ENCODE measurements at places on chromosomes 16 and 17.

- H3K27ac ChIP-seq, result no peak overlapping the region
- H3K27me3 ChIP-seq, result no peaks in the 10 kb centered on the region
- H3K4me3 ChIP-seq, result no peak overlapping the region
- no peaks in the 10 kb centered on the region for H3K36me3 ChIP-seq
Measured at GRCh38 chr16:71311553-71312158, 22.5 kb upstream of the CMTR2 start.

- no peak overlapping the region for H3K4me3 ChIP-seq
- no peaks in the 10 kb centered on the region for H3K27me3 ChIP-seq
- DNase-seq, result no peak
- H3K27ac ChIP-seq, result no peak overlapping the region
Measured at GRCh38 chr16:82259731-82260130, 89.7 kb upstream of the MPHOSPH6 start.

DNA sequence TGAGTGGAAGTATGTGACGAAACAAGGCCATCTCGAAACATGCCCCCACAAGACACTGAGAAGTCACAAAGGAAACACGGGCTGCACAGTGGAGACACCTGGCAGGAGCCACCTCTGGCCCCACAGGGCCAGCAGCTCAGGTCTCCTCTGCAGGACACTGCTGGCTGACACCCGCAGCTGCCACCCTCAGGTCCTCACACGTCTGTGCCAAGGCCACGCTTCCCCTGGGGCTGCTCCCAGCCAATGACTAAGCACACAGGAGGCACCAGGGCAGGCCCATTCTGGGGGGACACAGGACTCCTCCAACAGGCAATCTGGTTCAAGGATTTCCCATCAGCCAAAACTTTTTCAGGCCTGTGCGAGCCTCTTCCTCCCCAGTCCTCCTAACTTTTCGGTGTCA lies 36.4 kb downstream of the MBTPS1 start:
- H3K27ac ChIP-seq, result no peak overlapping the region
- no peaks in the 10 kb centered on the region for H3K4me1 ChIP-seq
- no peak overlapping the region for H3K4me3 ChIP-seq
- no peaks in the 10 kb centered on the region for H3K27me3 ChIP-seq

- H3K4me1 ChIP-seq, result no peaks in the 10 kb centered on the region
- H3K36me3 ChIP-seq, result no peaks in the 10 kb centered on the region
- DNase-seq, result no peak
- no peak overlapping the region for H3K27ac ChIP-seq
Measured at GRCh38 chr16:78097548-78097947, 1.9 kb upstream of the WWOX start.

GRCh38 chr17:12922120-12922519 lies 95.7 kb downstream of the ELAC2 start:
- H3K4me3 ChIP-seq, result no peak overlapping the region
- no peaks in the 10 kb centered on the region for H3K27me3 ChIP-seq
- H3K4me1 ChIP-seq, result no peaks in the 10 kb centered on the region
- DNase-seq, result no peak

GRCh38 chr17:67821871-67822367 lies 3.4 kb upstream of the BPTF start:
- no peaks in the 10 kb centered on the region for H3K27me3 ChIP-seq
- H3K4me1 ChIP-seq, result no peaks in the 10 kb centered on the region
- DNase-seq, result no peak
- H3K27ac ChIP-seq, result no peak overlapping the region

DNA sequence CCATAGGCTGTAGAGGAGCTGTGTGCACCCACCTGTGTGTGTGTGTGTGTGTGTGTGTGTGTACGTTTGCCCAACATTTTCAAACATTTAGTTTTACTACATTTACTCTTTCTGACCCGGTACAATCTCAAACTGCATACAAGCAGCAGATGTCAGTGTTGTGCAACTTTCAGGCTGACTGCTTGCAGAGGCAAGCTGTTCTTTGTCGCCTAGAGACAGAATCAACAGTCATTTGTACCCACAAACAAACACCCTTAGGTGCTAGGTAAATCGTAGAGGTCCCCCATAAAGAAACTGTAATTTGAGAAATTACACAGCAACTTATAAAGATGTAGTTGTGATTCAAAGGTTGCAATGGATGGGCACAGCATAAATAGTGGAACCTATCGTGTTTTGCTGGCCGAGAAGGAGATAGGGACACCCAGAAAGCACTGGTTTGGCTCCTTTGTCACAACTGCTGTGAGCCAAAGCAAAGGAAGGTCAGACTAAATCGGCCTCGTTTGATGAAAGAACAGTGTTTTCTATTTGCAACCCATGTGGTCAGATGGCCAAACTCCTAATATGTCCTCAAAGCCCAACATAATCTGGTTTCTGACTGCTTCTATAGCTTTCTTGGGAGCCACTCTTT lies 478.4 kb downstream of the TOX3 start:
- no peaks in the 10 kb centered on the region for H3K36me3 ChIP-seq
- H3K4me1 ChIP-seq, result no peaks in the 10 kb centered on the region
- no peaks in the 10 kb centered on the region for H3K27me3 ChIP-seq
- no peak for DNase-seq
- no peak overlapping the region for H3K27ac ChIP-seq

- no peak for DNase-seq
- H3K27ac ChIP-seq, result no peak overlapping the region
- no peaks in the 10 kb centered on the region for H3K4me1 ChIP-seq
- H3K4me3 ChIP-seq, result no peak overlapping the region
Measured at GRCh38 chr16:57720142-57720575, 15.4 kb upstream of the KATNB1 start.

- H3K27ac ChIP-seq, result no peak overlapping the region
- H3K4me1 ChIP-seq, result no peaks in the 10 kb centered on the region
- no peak overlapping the region for H3K4me3 ChIP-seq
- DNase-seq, result no peak
- no peaks in the 10 kb centered on the region for H3K36me3 ChIP-seq
Measured at GRCh38 chr16:23901178-23902033, 65.6 kb downstream of the PRKCB start.

DNA sequence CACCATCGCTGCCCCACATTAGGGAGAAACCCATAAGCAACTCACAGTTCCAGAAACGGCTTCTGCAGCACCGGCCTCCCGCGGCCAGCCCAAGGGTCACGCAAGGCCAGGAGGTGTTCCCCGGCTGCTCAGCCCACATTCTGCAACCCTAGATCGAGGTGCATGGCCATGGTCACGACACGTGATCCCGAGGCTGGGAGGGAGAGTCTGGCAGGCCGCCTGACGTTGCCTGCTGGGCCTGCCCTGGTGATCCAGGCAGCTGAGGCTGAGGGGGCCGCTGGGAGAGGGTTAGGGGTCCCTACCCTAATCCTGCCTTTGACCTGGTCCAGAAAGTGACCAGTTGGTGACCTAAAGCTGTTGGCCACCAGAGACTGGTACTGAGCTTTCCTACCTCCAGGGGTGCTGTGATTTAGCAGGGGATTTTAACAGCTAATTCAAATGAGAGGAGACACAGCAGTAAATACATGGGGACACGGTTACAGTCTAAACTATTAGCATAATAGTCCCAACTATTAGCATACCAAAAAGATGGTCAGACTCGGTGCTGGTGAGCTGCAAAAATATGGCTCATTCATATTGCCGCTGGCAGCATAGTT lies 97.4 kb upstream of the CIBAR2 start:
- no peak overlapping the region for H3K4me3 ChIP-seq
- H3K4me1 ChIP-seq, result peaks cover 51% of the 10 kb centered on the region
- H3K27me3 ChIP-seq, result no peaks in the 10 kb centered on the region
- no peaks in the 10 kb centered on the region for H3K36me3 ChIP-seq
- no peak overlapping the region for H3K27ac ChIP-seq

DNA sequence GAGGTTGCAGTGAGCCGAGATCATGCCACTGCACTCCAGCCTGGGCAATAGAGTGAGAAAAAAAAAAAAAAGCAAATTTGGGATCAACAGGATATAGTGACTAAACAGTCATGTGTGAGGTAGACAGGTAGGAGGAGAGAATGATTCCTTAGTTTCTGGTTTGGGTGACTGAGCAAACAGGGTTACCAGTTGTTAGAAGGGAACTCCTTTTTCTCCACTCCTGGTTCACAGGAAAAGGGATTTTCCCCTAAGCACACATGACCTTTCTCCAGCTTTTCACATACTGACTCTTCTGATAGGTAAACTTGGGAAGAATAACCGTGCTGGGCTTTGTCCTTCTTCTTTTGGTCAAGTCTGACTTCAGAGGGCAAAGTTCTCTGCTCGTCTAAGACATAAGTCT lies 17.3 kb upstream of the WSCD1 start:
- H3K27ac ChIP-seq, result no peak overlapping the region
- no peak for DNase-seq
- H3K4me1 ChIP-seq, result no peaks in the 10 kb centered on the region
- no peaks in the 10 kb centered on the region for H3K27me3 ChIP-seq
- H3K36me3 ChIP-seq, result no peaks in the 10 kb centered on the region

DNA sequence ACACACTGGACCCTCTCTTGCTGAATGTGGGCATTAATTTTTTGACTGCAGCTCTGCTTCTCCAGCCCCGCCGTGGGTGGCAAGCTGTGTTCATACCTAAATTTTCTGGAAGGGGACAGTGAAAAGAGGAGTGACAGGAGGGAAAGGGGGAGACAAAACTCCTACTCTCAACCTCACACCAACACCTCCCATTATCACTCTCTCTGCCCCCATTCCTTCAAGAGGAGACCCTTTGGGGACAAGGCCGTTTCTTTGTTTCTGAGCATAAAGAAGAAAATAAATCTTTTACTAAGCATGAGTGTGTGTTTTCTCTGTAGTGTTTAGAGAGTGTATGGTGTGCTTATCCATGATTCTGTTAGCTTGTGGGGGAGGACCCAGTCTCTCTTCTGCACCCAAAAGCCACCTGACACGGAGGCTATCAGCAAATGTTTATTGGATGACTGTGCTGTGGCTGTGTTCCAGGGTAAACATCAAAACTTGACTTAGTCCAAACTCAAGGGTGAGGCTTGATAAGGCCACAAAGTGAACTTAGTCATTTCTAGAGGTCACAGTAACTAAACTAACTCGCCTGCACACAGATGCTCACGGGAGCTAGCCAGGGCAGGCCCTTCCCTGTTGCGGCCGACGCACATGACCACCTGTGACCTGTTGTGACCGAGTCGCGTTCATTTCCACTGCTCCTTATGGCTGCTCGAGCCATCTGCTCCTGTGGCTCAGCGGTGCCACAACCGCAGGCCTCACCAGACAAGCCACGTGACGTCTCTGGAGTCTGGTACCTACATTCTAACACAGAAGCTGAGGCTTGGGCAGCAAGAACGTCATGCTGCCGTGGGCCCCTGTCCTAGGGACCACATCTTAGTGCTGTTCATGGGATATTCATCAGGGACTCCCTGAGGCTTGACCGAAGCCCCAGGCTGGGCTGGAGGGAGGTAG lies 9.8 kb upstream of the MED11 start:
- H3K36me3 ChIP-seq, result no peaks in the 10 kb centered on the region
- no peaks in the 10 kb centered on the region for H3K4me1 ChIP-seq
- DNase-seq, result no peak
- H3K27me3 ChIP-seq, result no peaks in the 10 kb centered on the region
- no peak overlapping the region for H3K4me3 ChIP-seq
- peak overlapping the region; percentile 80 for H3K27ac ChIP-seq

DNA sequence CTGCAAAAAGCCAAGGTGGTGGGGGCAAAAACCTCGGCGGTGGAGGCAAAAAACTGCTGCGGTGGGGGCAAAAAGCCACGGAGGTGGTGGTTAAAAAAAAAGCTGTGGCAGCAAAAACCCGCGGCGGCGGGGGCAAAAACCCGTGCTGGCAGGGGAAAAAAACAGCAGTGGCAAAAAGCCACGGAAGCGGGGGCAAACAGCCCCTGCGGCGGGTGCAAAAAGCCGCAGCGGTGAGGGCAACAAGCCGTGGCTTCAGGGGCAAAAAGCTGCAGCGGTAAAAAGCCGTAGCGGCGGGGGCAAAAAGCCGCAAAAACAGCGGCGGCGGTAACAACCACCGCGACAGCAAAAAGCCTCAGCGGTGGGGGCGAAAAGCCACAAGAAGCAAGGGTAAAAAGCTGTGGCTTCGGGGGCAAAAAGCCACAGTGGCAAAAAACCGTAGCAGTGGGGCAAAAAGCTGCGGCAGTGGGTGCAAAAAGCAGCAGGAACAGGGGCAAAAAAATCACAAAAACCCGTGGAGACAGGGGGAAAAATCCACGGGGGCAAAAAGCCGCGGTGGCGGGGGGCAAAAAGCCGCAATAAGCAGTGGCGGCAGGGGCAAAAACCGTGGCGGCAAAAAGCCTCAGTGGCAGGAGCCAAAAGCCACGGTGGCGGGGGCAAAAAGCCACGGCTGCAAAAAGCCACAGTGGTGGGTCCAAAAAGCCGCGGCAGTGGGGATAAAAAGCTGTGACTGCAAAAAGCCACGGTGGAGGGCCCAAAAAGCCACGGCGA lies 193.7 kb downstream of the SHCBP1 start:
- H3K4me3 ChIP-seq, result no peak overlapping the region
- no peak for DNase-seq
- H3K27me3 ChIP-seq, result no peaks in the 10 kb centered on the region
- no peak overlapping the region for H3K27ac ChIP-seq
- H3K36me3 ChIP-seq, result no peaks in the 10 kb centered on the region

DNA sequence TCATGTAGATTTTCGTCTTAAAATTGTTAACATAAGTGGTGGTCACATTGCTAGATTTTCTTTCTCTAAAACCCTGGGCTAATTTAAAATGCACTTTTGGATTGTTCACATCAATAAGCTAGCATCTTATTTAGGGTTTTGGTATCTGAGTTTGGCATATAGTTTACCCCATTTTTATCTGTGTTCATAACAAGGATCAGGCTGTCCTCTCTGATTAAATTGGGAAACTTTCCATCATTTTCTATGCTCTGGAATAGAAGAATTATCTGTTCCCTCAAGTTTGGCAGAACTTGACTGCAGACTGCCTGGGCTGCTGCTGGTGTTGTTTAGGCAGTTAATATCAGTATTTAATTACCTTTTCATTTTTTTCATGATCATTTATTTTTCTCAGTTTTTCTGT lies 1.8 kb downstream of the SPECC1 start:
- H3K36me3 ChIP-seq, result no peaks in the 10 kb centered on the region
- H3K4me1 ChIP-seq, result no peaks in the 10 kb centered on the region
- H3K27ac ChIP-seq, result no peak overlapping the region
- no peak overlapping the region for H3K4me3 ChIP-seq
- no peaks in the 10 kb centered on the region for H3K27me3 ChIP-seq
- DNase-seq, result no peak

GRCh38 chr16:88784074-88784855 lies 755 bp downstream of the PIEZO1 start:
- peaks cover 25% of the 10 kb centered on the region for H3K4me1 ChIP-seq
- H3K27ac ChIP-seq, result peak overlapping the region; percentile 75
- peak; percentile 84 for DNase-seq
- peak overlapping the region; percentile 74 for H3K4me3 ChIP-seq
- no peaks in the 10 kb centered on the region for H3K27me3 ChIP-seq
- no peaks in the 10 kb centered on the region for H3K36me3 ChIP-seq

DNA sequence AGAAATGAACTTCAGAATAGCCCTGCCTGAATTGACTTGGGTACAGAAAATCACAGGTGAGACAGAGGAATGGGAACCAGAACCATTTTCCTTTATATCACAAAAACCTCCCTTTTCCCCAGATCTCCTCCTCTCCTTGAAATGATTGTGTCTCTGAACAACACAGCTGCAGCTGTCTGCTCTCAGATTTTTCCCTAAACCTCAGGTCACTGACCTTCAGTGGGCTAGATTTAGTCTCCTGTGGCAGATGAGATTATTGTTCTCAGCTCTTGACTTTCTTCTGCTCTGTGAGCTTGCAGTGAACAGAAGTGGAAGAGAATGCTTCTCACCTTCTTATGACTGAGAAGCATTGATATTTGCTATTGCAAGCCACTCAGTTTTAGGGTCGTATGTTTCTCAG lies 92.3 kb upstream of the FAM20A start:
- no peaks in the 10 kb centered on the region for H3K36me3 ChIP-seq
- no peak overlapping the region for H3K27ac ChIP-seq
- DNase-seq, result no peak
- H3K4me3 ChIP-seq, result no peak overlapping the region

- H3K4me3 ChIP-seq, result peak overlapping the region; percentile 96
- peak overlapping the region; percentile 96 for H3K27ac ChIP-seq
- DNase-seq, result no peak
- no peaks in the 10 kb centered on the region for H3K27me3 ChIP-seq
Measured at GRCh38 chr16:69564845-69565670, 708 bp upstream of the NFAT5 start.

Measured in ovary (tissue), 10 donors.